ENCODE measurements at places on chromosomes 6 and 20.
A peak's percentile ranks its signal among the peaks of the same experiment; 100 is the strongest.

- DNase-seq: no peak
Observed at GRCh38 chr6:64081453-64081852, 445.9 kb downstream of the PHF3 start.

DNA sequence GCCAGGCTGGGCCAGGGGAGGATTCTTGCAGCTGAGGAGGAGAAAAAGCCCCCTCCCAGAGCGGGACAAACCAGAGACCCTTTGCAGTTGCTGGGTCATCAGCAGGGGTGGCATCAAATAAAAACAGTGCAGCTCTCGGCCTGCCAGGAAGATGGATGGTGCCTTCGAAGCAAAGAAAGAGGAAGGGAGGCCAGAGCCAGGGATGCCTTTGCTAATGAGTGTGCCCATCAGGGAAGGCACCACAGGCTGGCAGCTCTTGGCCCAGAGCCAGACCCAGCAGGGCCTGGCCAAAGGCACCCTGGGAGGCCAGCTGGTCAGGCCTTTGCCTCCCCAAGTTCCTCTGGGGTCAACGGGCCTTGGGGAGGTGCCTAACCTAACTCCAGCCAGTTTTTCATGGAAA, 26.3 kb upstream of the ZNF318 start:
- DNase-seq: no peak

DNA sequence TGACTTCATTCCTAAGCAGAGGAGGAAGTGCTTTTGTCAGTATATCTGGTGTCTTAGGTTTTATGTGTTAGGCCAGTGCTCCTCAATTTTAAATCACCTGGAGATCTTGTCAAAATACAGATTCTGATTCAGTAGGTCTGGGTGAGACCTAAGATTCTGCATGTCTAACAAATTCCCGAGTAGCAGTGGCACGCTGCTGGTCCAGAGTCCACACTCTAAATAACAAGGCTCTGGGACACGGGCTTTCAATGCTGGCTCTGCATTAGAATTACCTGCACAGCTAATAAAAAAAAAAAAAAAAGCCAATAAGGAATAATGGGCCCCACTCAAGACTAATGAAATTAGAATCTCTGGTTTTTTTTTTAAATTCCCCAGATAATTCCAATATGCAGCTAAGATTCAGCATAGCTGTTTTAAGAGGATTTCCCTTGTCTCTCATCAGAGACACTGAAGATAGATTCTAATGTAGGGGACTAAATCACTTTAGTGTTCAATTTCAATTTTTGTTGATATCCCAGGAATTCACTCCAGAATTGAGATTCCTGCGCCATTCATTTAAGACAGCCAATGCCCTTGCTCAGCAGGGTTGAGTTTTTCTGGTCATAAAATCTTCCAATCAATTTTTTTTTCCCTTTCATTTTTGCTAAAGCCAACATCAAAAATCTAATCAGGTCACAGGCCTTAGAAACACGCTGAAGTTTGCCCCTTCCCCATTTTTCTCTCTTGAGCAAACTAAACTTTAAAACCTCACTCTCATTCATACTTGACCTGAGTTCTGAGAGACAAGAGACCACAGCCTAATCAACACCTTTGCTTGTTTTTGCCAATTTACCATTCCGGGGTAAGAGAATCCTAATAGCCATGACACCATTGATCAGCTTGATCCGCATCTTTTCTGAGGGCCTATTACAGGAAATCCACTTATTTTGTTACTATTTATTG, 2.4 kb downstream of the TDP2 start:
- DNase-seq: no peak

- no peak for DNase-seq
Observed at GRCh38 chr6:134308800-134309199, 9.1 kb downstream of the SGK1 start.

DNA sequence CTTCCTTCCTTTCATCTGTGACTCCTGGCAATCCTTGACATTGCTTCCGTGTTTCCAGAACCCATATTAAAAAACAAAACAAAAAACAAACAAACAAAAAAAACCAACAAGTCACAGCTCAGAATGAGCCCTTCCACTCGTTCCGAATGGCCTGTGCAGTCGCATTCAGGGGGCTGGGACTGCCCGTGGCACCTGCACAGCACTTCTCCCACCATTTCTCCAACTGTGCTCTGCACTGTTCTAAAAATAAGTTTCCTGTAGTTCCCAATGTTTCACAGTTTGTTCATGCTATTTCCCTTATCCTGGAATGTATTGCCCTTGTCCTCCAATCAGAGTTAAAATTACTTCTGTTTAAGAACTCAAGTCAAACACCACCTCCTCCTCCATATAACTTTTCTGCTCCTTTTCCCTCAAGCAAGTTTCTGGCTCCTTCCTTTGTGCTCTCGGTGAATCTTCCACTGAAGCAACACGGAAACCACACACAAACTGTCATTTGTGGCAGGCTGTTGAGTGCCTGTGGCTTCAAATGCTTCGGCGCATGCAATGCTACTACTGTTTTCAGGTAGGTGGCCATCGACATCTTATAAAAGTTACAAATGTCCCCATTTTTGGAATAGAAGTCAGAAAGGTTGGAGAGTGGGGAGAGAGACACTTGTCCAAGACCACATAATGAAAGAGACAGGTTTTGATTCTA, 57.7 kb downstream of the PDE10A start:
- no peak for DNase-seq

DNA sequence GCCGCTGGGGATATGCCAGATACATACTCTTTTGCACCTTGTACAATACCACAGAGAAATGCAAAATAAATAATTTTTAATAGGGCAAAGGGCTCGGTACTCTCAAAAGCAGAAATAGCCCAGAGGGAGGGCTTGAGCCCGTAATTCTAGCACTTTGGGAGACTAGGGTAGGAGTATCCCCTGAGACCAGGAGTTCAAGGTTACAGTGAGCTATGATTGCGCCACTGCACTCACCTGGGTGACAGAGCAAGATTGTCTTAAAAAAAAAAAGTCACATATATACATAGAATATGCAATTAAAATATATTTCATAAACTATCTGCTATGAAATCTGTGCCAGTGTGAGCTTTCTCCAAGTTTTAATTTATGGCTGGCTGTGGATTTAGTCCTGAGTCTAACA, 818 bp upstream of the TRMT11 start:
- no peak for DNase-seq

GRCh38 chr20:23374441-23374840, 12.5 kb downstream of the GZF1 start:
- no peak for DNase-seq

DNA sequence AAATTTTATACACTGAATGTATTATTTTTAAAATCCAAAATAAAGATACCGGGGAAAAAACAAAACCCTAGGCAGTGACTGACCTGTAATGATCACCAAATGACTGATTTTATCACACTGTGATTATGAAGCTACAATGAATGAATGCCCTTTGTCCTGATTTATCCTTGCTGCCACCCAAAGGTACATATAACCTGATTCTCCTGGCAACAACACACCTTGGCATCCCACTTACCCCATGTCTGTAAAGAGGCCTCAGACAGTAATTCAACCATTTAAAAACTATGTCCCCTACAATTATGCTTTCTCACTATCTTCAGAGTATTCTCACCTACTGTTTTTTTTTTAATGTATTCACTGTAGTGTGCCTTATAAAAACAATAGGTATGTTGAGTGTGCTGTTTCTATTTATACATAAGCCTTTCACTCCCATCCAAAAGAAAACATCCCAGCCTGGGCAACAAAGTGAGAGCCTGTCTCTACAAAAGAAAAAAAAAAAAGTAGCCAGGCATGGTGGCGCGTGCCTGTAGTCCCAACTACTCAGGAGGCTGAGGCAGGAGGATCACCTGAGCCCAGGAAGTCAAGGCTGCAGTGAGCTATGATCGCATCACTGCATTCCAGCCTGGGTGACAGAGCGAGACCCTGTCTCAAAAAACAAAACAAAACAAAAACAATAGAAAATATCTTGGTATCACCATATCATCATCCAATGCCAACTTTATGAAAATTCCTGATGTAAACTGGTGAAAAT, 21.7 kb downstream of the B4GALT5 start:
- DNase-seq: no peak

DNA sequence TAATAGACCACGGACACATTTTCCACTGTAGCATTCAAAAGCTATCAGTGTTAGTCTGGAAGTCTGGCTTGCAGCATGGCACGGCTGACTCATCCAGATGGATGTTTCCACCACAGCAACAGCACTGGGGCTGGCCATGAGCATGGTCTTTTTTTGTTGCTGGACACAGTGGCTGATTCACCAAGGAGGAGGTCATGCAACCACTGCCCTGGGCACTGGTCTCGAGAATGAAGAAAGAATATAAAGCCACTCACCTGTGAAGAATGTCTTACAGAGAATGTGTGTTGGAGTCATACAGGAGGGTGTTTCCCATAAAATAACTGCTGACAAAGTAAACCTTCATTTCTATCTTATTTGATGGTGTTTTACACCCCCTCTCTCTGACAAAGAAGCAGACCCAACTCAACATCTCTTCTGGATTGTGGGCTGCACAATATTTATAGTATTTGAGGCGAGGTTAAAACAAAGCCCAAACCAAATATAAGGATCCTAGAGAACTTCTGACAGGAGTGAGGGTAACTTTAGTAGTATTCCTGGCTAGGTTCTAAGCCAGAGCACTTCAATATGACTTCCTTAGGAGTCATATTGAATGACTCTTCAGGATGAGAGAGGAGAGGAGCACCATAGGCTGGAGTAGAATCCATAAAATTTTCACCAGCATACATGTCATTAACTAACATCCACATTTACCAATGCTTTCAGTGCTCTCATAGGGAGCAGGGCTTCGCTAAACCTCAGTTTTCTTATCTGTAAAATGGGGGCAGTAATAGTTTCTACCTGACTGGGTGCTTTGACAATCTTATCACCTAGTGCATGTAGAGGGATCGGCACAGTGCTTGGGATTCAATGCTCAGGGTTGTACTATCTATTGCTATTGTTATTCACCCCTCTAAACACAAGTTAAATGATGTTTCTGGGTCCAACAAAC, 121.4 kb downstream of the KIF13A start:
- peak; percentile 86 for DNase-seq

Data from non-pigmented ciliary epithelial cell (primary cell).